ENCODE measurements at places on chromosomes 2 and 18.

- DNase-seq, result no peak
These were observed 73.0 kb downstream of the CHRNA1 start for GRCh38 chr2:174691201-174691779.

GRCh38 chr2:72325592-72326422 lies 178.1 kb upstream of the CYP26B1 start:
- DNase-seq, result no peak

- no peak for DNase-seq
These were observed 73.6 kb upstream of the COL5A2 start for GRCh38 chr2:189252991-189253675.

DNA sequence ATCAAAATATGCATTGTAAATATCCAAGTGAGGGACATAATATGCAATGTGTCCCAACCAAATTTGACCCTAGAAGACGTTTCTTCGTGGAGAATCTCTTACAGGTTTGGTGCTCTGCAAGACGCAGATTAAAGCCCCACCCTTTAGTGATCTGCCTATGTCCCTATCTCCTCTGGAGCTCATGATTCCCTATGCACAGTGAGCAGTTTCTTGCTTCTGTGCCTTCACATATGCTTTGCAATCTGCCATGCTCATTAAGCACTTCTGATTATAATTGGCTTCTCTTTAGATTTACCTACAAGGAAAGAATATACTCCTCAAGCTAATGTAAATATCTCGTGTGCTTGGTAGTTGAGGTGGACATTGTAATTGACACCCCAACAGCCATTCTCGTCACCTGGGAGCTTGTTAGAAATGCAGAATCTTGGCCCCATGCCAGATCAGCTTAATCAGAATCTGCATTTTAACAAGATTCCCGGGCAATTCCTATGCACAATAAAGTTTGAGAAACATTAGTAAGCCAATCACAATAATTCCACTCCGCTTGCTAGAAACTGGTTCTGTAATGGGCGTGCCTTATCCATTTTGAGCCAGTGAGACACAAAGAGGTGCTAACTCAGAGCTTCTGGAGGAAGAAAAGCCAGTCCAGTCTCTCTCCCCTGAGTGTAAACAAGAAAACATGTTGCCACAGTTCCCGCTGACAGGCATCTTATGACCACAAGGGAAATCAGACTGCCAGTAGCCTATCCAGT lies 2.8 kb upstream of the PUM2 start:
- DNase-seq, result peak; percentile 22

DNA sequence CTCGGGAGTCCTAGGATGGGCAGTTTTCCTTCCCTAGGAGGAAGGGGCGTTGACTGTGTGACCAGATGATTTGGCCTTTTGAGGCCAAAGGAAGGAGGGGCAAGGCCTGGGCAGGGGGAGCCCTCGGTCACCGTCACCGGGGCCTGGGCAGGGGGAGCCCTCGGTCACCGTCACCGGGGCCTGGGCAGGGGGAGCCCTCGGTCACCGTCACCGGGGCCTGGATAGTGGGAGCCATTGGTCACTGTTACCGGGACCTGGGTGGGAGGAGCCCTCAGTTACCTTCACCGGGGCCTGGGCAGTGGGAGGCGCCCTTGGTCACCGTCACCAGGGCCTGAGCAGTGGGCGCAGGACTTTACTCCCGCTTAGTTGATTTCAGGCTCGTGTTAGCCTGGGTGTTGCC lies 17.3 kb downstream of the D2HGDH start:
- DNase-seq, result no peak

GRCh38 chr18:31192086-31192776 lies 29.6 kb upstream of the DSC1 start:
- DNase-seq, result no peak

DNA sequence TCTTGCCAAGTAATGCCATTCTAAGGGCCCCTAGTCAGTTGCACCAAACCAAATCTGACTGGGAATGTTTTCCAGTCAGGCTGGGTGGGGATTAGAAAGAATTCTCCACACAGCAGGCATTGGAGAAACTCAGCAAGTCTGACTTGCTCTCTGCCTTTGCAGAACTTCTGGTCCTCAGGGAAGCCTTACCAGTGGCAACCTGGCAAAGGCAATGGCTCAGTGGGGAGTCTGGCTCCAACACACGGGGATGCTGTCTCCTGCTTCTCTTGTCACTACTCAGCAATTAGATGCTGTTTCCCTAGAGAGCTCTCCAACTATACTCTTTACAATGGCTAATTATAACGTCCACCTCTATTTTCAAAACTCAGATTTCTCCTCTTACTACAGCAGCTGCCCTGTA lies 810.7 kb downstream of the LRRTM4 start:
- DNase-seq, result peak; percentile 57

- DNase-seq, result no peak
These were observed 113.2 kb upstream of the LRRTM1 start for GRCh38 chr2:80417737-80418136.
